ENCODE measurements at places on chromosomes 12 and 14. TPM values are rescaled to one million over a fixed set of nuclear protein-coding genes. Genes with fewer than 3 reads are reported as not detected.

The CPM gene
- 42.7 TPM for total RNA-seq

The SPATA7 gene
- 15.5 TPM for total RNA-seq

The SLC35F4 gene
- total RNA-seq: 3.9 TPM

The KCNA1 gene
- 0.05 TPM for total RNA-seq

DNA sequence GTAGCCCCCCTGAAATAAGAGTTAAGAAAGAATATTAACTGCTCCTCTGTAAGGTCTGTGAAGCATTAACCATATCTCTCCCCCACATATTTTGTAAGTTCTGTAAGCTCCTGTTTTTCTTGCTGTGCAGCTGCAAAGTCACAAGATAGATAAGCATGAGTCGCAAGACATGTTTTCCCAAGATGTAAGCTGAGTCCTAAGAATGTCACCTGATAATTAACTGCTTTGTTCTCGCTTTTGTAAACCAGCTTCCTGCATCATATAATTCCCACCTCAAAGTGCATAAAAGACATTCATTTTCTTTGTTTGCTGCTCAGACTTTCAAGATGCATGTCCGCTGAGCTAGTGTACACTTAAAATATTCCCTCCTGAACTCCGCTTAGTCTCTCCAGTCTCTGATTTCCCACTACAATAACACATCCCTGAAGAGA lies 27.0 kb upstream of the PHC1 start:
- no peak for DNase-seq

DNA sequence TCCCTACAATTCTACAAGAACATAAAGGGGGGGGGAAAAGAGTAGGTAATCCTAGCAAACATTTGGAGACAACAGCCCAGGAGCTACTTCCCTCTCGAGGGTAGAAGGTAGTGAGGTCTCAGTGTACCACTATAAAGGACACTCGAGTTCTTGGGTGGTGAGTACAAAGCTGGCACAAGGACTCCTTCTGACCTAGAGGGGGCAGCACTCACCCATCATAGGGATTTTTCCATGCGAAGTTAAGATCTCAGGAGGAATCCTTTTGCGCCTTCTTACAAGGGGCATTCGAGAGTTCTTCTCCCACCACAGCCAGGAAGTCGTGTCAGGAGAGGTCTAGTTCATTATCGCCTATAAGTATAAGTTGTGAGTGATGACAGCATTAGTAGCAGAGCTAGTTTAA lies 200.2 kb upstream of the RBM19 start:
- no peak for DNase-seq

GRCh38 chr14:87667659-87668058 lies 325.3 kb downstream of the GALC start:
- DNase-seq: no peak

- DNase-seq: no peak
Observed at GRCh38 chr12:25436206-25437030, 116.7 kb downstream of the LMNTD1 start.

GRCh38 chr12:29957835-29958234 lies 174.1 kb upstream of the TMTC1 start:
- no peak for DNase-seq

- DNase-seq: no peak
Observed at GRCh38 chr12:116832353-116832752, 48.9 kb downstream of the HRK start.

Data from posterior vena cava (tissue), 2 donors.